Osteoblast (primary cell): ENCODE measurements at places on chromosomes 11 and 22. TPM values are rescaled to one million over a fixed set of nuclear protein-coding genes. Genes with fewer than 3 reads are reported as not detected.

Gene APOBEC3A
- not detected in 2 replicates for total RNA-seq

DNA sequence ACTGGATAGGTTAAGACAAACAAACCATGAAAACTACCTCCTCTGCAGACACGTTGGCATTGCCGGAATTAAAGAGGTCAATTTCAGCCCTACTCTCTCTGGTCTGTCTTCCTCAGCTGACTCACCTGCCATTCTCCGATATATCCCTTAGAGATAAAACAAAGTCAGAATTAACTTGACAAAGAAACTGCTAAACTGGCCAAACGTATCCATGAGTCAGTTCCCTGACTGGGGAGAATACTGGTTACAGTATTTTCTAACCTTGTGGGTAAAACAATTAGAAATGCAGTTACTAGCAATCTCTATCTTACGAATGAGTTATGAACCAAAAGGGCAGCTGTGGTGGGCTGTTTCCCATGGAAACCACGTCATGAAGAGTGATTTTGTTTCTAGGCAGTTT lies 96.2 kb downstream of the RDX start:
- DNase-seq: peak; percentile 31

DNA sequence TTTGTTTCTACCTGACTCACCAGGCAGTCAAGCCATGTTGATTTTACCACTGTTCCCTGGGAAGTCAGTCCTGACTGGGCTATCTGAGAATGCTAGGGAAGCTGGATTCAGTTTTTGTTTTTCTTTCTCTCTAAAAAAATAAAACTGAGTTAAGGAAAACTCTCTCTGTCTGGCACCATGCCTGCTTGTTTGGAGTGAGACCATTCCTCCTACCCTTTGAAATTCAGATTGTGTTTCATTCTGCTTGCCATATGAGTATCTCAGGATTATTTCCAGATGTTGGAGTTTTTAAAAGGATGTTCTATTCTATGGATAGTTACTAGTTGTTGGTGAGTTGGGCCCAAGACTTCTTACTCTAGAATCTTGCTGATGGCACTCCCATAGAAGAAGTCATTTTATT lies 1917.0 kb downstream of the LRRC4C start:
- DNase-seq: no peak

GRCh38 chr22:24542641-24543040 lies 12.3 kb downstream of the GUCD1 start:
- no peak for DNase-seq

GRCh38 chr11:73184953-73185671 lies 33.0 kb upstream of the P2RY2 start:
- DNase-seq: peak; percentile 94

DNA sequence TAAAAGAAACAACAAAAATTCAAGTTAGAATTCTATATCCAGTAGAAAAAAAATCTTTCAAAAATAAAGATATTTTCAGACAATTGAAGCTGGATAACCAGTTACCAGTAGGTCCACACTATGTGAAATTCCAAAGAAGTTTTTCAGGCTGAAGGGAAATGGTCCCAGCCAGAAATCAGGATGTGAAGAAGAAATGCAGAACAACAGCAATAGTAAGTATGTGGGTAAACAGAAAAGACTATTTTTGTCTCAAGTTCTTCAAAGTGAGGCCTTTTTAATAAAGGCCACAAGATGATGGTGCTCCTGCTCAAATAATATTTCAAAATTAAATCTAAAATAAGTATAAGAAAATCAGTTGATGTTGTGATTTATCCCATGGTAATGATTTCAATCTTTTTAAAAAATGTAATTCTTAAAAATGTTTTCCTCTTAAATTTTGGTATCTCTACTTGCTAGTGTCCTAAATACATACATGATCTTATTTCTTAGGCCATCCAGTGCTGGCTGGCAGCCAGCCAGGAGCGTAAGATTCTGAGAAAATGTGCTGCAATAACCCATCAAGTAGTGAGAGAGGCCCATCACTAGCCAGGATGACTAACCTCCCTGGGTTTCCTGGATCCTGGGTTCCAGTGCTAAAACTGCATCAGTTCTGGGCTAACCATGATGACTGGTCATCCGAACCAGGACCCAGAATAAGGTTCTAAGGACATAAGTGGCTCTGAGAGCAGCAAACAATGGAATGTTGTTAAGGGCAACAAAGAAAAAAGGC lies 15.6 kb upstream of the UCP3 start:
- no peak for DNase-seq

Gene GTF2H1
- 123 and 134 TPM in 2 replicates for total RNA-seq

- no peak for DNase-seq
Measured at GRCh38 chr11:20056109-20056949, 103.9 kb downstream of the DBX1 start.

DNA sequence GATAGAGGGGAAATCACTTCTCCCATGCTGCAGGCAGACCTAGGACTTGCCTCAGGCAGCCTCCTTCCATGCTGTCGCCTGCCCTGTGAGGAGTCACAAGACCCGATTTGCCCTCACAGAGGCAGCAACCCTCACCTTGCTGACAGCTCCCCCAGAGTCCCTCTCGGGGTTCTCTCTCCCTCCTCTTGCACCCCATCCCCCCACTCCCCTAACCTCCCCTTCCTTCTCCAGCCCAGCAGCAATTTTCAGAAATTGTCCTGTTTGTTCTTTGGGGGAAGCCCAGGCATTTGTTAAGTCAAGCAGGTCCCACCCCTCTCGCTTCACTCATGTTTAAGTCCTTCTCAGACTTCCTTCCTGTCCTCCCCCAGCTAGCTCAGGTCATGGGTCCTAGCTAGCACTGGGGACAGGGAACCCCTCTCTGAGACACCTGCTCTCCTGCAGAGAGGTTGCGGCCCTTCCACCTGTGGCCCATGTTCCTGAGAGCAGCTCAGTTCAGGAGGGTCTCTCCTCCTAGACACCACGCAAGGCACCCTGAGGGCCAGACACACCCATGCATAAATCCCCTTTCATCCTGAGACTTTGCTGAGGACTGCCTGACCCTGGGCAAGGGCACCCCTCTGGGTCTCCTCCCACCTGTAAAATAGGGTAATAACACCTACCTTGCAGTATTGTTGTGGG lies 6.3 kb upstream of the FXYD2 start:
- peak; percentile 6 for DNase-seq

GRCh38 chr11:125287491-125288210 lies 123.1 kb downstream of the PKNOX2 start:
- no peak for DNase-seq

Gene OTOG
- not detected in 2 replicates for total RNA-seq

Gene FAM180B
- not detected in 2 replicates for total RNA-seq

Gene OR10G8
- total RNA-seq: not detected in 2 replicates

Gene MMP13
- 1.8 and 2.5 TPM in 2 replicates for total RNA-seq

DNA sequence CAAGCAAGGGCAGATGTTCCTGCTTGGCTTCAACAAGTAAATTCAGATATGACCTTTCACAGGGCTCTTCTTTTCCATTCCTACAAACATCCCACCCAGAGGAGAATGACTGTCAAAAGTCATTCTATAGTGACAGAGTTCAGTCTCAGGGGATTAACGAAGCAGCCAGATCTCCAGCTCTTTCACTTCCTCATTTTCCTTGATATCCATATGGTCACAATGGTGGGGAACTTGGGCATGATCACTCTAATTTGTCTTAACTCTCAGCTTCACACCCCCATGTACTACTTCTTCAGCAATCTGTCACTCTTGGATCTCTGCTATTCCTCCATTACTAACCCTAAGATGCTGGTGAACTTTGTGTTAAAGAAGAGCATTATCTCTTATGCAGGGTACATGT lies 15.0 kb upstream of the OR8B8 start:
- no peak for DNase-seq

GRCh38 chr22:29319072-29319471 lies 3.6 kb upstream of the RASL10A start:
- DNase-seq: peak; percentile 47

Gene TCIRG1
- total RNA-seq: 85.4 and 87.5 TPM in 2 replicates
